BJ (cell line): ENCODE measurements at places on chromosomes 13 and 19. TPM values are rescaled to one million over a fixed set of nuclear protein-coding genes. Genes with fewer than 3 reads are reported as not detected.

- DNase-seq, result no peak
These were observed 154.7 kb downstream of the USP12 start for GRCh38 chr13:27016875-27017274.

DNA sequence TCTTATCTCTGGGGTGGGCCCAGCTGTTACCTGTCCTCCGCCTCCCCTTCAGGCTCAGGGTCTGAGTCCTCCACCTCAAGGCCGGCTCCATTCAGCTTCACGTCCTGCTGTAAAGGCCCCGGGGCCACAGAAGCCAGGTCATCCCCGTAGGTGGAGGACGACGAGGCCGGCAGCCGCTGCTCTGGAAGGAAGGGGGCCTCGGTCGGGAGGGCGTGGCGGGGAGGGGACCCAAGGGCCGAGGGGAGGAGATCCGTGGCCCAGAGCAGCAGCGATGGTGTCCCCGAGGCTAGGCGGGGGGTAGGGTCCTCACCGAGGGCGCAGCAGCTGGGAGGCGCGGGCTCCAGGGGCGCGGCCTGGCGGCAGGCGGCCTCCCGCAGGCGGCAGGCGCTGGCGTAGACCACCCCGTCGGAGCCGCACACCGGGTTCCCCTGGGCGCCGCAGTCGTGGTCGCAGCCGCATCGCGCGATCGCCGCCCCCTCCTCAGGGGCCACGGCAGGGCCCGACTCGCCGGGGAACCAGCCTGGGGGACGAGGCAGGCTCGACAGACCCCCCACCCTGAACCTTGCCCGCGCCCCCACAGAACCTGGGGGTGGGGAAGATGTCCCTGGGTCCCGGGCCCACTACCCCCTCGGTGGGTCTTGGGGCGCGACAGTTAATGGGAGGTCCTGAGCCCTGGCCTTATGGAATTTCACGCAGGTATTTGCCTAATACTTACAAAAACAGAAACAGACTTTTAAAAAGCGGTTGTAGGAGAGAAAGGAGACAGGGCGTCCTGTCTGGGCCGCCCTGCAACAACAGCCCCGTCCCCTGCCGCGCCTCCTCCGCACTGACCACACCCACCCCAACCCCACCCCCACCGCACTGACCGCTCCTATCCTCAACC lies 7.6 kb downstream of the F2RL3 start:
- no peak for DNase-seq

Gene ATP8A2
- 0.02 and 0.05 TPM in 2 replicates for polyA plus RNA-seq

DNA sequence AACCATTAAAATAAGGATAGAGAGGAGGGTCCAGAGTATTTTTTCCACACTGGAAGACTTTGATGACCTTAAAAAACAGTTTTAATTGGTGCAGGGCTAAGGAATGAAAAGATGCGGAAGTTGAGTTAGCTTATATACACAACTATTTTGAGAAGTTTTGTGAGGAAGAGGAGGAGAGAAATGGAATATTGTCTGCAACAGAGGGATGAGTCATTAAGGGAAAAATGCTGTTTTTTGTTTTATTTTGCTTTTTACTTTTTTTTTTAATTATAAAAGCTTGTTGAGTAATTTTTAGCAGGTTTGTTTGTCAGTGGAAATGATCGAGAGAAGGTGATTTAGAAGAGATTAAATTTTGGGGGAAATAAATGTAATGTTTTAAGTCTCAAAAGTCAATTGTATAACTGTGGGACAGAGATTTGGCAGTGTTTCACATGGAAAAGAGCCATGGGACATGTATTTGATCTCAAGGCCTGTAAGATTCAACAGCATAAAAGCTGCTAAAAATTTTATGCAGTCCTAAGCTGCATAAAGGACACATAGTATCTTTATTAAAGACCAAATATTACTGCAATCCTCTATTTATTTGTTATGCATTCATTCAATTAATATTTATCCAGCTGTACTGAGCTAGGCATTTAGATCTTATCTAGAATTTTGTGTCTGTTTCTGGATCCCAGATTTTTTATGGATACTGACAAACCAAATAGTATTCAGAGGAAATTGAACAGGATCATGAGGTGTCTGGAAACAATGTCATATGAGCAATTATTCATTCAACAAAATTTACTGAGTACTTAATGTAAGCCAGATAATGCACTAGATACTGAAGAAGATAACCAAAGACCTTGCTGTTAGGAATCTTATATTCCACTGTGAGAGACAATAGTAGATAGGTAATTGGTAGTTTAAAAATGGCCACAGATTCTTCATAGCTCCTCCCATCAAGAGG lies 72.7 kb downstream of the DNAJC15 start:
- DNase-seq, result no peak

- DNase-seq, result no peak
These were observed 12.0 kb upstream of the FCHO1 start for GRCh38 chr19:17739121-17739875.

GRCh38 chr19:16141043-16141442 lies 2.4 kb upstream of the HSH2D start:
- DNase-seq, result no peak

DNA sequence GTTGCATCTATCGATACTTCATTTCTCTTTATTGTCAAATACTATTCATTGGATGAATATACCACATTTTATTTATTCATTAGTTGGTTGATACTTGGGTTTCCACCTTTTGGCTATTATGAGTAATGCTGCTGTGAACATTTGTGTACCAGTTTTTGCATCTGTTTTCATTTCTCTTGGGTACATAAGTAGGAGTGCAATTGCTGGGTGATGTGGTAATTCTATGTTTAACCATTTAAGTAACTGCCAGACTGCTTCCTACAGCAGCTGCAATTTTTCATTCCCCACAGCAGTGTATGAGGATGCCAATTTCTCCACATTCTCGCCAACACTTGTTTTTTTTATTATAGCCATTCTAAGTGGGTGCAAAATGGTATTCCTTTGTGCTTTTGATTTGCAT lies 2.6 kb downstream of the KCNJ14 start:
- no peak for DNase-seq

GRCh38 chr13:112747256-112747655 lies 57.4 kb downstream of the ATP11A start:
- DNase-seq, result no peak

DNA sequence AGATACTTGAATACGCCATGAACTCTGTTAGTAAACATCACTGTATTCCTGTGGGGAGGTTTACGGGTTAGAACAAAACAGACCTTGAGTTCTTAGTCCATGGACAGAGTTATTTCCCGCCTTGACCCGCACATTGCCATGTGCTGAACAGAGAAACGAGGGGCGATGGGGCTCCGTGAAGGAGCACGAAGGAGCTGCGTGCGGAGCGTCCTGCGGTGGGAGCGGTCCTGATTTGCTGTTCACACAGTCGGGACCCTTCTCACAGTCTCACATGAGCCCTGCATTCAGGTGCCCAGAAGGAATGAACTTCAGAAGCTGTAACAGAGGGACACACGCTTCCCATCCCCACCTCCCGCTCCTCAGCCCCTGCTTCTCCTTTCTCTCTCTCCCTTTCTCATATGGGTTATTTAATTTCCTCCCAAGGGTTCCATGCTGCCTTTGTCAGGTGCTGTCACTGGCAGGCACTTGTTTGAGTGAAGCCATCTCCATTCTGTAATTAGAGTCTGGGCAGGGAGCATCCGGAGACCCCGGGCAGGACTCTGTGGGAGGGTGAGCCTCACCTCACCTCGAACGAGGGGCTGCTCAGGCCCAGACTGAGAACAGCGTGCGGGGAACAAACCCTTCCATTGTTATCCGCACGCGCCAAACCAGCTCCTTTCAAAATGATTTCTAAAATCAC lies 76.9 kb downstream of the TEX29 start:
- no peak for DNase-seq

Gene OR7C1
- not detected in 2 replicates for polyA plus RNA-seq

DNA sequence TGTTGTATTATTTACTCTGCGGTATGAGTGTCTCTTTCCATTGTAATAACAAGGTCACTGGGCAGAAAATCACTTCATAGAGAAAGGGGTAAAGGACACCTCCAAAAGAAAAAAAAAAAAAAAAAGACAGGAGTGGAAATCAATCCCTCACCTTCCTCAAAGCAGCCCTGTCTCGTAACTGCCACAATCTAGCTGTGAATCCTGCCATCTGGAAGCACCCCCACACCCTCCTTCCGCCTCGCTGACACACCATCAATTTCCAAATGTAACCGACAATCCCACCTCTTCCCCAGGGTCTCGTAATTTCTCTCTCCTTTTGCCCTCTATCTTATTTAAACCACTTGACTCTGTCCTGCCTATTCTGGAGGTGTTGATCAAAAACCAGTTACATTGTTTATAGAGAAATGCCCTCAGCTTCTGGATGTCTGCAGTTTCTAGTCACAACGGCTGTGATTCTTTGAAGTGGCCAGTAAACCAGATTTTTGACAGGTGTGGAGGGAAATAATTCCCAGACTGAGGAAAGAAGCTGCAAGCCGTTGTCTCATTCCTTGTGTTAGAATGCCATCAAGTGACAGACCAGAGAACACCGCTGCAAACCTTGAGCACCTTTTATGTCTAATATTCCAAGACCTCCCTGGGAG lies 9.1 kb upstream of the POP4 start:
- no peak for DNase-seq

GRCh38 chr13:50082426-50083281 lies 67.4 kb downstream of the KCNRG start:
- no peak for DNase-seq

DNA sequence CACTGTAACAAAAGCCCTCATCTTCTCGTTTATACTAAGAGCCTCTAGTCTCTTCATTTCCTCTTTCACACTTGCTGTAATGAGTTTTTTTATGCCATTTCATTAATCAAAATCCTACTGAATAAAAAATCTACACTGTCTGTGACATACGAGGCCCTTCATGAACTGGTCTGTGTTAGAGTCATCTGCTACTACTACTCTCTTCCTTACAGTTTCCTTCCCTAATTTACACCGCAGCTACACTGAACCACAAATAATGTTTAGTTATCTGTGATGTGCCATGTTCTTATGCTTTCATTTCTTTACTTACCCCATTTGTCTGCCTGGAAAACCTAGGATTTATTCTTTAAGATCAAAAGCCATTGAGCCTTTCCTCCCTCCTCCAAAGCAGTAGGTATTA lies 16.0 kb downstream of the UFM1 start:
- DNase-seq, result no peak

DNA sequence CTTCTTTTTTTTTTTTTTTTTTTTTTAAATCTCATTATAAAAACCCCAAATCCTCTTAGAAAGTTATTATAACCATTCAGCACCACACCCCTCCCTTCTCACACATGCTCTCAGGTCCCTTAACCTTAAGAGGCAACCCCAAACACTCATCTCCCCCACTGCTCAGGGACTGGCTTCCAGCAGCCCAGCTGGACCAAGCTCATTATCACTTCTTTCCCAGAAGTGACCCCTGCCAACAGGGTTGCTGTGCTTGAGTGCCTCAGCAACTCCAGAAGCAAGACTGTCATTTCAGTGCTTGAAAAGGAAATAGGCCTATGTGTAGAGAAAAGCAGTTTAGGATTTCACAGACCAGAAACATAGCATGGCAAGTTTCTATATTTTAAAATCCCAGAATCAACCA lies 84.3 kb downstream of the SLAIN1 start:
- no peak for DNase-seq

DNA sequence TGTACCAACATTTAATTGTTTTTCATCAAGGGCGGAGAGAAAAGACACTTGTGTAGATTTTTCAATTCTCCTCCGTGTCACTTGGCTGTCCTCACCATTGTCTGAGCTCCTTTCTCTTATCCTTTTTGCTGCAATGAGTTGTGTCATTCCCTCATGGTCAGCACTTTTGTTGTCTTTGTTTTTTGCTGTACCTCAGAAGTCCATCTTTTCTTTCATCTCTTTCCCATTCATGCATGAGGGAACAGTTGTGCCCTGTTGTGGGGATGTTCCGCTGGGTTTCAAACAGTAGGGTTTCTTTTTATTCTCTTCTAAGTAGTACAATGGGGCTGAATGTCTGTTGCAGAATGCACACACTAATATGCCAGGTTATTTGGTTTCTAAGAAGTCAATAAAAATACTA lies 222.6 kb downstream of the TM9SF2 start:
- DNase-seq, result no peak

Gene SMIM7
- 61.4 and 104 TPM in 2 replicates for polyA plus RNA-seq

Gene F2RL3
- 0.05 TPM in 1 of 2 replicates, not detected in the other for polyA plus RNA-seq

DNA sequence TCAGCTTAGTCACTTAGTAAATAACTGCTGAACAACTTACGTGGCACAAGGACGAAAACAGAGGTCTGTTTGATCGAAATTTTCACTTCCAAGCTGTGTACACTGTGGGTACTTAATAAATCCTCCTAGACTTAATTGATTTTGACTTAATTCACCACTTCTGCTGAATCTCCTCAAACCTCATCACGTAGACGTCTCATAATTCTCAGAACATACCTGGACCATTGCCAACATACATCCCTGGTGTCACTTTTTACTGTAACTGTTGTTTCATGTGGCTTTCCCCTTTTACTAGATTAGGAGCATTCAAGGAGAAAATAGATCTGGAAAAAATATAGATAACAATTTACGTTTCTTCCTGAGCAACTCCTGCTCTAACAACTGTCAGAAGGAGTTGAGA lies 105.0 kb downstream of the MBNL2 start:
- no peak for DNase-seq

Gene LGALS14
- not detected in 2 replicates for polyA plus RNA-seq

Gene ZNF497
- 0.20 TPM in 2 replicates for polyA plus RNA-seq

DNA sequence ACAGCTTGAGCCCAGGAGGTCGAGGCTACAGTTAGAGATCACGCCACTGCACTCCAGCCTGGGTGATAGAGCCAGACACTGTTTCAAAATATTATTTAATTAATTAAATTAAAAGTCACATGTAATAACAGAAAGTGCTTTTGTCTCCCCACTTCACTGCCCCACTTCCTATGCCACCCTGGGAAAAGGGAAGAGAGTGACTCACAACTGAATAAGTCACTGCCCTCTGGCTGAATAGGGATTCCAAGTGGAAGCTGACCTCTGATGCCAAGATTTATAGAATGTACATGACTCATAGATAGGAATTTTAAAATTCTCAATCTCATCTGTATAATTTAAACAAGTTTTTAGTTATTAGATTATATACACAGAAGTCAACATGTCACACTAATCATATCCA lies 22.2 kb upstream of the ERVV-1 start:
- peak; percentile 4 for DNase-seq

- DNase-seq, result no peak
These were observed 123.0 kb downstream of the KL start for GRCh38 chr13:33139184-33139583.

GRCh38 chr13:48505012-48505411 lies 27.9 kb downstream of the RCBTB2 start:
- no peak for DNase-seq
